NCI-H748 treated with DMSO at 0.1 percent for 48 hours (cell line): ENCODE measurements at places on chromosomes 4 and X.
A peak's percentile ranks its signal among the peaks of the same experiment; 100 is the strongest.

DNA sequence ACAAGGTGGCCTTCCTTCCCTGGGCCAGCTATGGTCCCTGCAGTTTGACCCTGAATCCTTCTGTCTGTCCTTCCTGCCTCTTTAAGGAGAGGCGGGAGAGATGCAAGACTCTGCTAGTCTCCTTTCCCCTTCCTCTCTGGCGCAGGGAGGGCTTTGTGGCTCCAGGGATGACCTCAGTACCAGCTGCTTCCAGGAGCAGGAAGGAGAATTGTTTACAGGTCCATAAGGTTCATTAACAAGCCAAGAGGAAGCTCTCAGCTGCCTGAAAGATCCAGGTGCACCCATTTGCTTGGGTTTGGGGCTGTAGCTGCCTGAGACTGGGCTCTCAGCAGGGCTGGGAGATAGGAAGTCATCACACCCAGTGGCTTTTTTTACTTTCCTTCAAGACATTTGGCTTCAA, 4.0 kb upstream of the FATE1 start:
- DNase-seq: no peak

- no peak for DNase-seq
Observed at GRCh38 chrX:78838709-78839108, 91.2 kb downstream of the LPAR4 start.

GRCh38 chrX:72020204-72020603, 109.6 kb downstream of the NHSL2 start:
- no peak for DNase-seq

- DNase-seq: no peak
Observed at GRCh38 chrX:103446665-103447302, 70.4 kb downstream of the BEX3 start.

DNA sequence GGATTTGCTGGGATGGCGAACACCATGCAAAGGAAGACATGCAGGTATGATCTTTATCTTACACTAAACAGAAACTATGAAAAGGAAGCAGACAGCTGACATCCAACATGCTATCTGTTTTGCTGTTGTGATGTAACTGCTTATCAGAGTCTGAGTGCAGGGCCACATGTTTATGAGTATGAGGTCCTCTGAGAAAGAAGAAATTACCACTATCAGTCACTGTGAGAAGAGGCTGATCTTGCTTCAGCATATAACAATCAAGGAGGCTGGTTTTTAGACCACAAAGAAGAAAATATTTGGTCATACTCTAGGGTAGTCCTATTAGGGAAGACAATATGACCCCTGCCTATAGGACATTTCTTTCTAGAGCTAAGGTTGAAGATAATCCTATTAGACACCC, 18.5 kb downstream of the CLGN start:
- no peak for DNase-seq

GRCh38 chr4:167274351-167274750, 40.1 kb upstream of the SPOCK3 start:
- no peak for DNase-seq

- DNase-seq: no peak
Observed at GRCh38 chr4:56388306-56388705, 1.0 kb upstream of the AASDH start.

DNA sequence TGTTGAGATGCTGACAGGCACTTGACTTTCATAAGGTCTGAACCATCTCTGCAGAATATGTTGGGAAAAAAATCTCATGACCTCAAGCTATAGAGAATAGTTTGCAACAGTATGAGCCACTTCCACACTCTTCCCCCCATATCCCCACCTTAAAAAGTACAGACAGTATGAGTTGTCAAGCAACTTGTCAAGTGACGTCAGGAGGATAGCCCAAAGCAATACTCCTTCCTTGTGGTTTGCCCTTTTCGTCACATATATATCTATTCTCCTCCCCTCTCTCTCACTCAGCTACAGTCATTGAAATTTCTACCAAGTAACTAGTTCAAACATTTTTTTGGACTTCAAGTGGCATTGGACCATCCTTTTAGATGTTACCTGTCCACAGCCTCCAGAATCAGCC, 67.7 kb downstream of the MCF2 start:
- DNase-seq: no peak

DNA sequence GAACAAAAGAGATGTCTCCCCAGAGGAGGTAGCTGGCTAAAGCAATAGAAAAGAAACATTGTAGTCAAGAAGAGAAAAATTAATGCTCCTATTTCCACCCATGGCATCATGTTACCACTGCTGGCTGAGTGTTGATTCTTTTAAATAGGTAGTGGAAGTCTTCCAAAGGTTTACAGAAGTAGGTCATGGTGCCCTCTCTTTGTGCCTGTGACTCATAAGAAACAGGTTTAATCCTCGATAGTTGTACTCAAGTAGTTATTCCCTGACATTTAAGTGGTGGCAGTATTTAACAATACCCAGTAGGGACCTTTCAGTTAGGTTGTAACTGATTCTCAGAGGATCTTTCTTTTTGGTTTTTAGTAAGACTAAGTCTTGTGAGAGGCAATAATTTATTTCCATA, 247.8 kb downstream of the TEX13A start:
- DNase-seq: no peak

- DNase-seq: no peak
Observed at GRCh38 chr4:40912460-40913184, 162.9 kb downstream of the NSUN7 start.

- DNase-seq: no peak
Observed at GRCh38 chr4:53199356-53199755, 166.5 kb downstream of the SCFD2 start.

DNA sequence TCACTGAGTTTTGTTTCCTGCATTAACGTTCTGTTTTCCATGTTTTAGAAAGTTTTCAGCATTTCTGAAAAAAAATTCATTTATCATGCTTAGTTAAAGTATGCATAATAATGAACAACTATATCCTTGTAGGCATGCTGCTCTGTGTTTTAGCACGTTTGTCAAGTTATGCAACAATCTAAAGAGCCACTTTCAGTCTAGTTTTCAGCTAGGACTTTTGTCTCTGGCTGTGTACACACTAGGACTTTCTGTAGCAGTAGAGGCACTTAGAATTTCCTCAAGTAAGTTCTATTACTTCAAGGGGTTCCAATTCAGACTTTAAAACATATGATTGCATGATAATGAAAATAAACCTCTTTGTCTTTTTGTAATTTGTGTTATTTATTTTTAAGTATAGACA, 12.4 kb downstream of the DCAF8L1 start:
- DNase-seq: no peak

DNA sequence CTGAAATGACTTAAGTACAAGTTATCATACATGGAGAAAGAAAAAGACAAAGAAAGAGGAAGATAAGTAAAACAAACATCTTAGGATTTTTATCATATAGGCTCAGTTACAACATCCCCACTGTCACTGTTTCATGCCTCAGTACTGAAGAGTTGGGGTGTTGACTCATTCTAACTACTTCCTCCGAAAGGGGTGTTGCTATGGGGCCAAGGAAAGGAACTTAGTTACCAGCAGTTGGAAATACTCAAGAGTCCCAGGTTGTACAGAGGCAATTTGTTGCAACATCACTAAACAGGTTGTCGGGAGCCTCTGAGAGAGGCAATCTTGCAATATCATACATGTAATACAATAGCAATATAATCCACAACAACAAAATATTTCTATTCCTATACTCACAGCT, 1264.7 kb downstream of the PCDH7 start:
- no peak for DNase-seq

DNA sequence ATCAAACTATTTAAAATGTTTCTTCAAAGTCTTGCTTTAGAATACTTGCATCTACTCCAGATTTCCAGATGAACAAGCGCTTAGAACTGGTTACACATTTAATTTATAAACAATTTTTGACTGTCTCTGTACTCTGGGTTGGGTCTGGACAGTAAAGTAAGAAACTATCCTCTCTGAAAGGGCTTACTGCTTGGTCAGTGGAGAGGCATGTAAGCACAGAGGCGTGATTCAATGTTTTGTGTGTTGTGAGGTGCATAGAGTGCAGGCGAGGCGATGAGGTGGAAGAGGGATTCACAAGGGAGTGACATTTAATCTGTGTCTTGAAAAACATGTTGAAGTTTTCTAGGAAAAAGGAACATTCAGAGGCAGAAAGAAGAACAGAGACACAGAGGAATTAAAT, 231.4 kb downstream of the VEGFC start:
- DNase-seq: no peak

DNA sequence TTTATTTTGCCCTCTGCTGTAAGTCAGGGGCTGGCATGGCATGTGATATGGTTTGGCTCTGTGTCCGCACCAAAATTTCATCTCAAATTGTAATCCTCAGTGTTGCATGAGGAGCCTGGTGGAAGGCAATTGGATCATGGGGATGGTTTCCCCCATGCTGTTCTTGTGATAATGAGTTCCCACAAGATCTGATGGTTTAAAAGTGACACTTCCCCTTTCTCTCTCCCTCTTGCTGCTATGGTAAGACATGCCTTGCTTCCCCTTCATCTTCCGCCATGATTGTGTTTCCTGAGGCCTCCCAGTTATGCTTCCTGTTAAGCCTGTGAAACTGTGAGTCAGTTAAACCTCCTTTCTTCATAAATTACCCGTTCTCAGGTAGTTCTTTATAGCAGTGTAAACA, 72.0 kb upstream of the MSX1 start:
- no peak for DNase-seq

GRCh38 chrX:37349221-37350033, at the start of gene PRRG1:
TSS of gene PRRG1 (plus strand) at chrX:37349364. CDS start at chrX:37406250, 56,886 bp downstream.
- peak; percentile 9 for DNase-seq

- no peak for DNase-seq
Observed at GRCh38 chrX:71504346-71504745, 28.6 kb upstream of the OGT start.

- DNase-seq: no peak
Observed at GRCh38 chr4:185512516-185512915, 22.8 kb downstream of the PDLIM3 start.

GRCh38 chr4:158521484-158522088, at the start of gene RXFP1:
TSS of gene RXFP1 (plus strand) at chr4:158521882. CDS start at chr4:158521977, 95 bp downstream.
- no peak for DNase-seq

GRCh38 chr4:184147858-184148737, 69.6 kb downstream of the ENPP6 start:
- no peak for DNase-seq

DNA sequence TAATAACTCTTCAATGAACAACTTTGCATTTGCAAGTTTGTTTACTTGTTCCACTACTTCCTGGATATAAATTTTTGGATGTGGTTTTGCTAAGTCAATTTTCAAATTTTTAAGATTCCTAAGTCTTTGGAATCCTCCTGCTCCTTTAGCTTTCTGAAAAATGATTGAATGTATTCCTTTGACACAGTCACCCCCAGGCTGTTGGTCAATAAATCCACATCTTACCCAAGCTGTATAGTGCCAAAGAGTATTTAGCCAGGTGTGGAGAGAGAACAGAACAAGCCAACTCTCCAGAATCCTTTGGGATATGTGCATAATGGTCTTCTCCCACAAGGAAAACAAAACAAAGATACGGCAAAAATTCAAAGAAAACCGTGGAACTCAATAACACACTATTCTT, 56.9 kb upstream of the INTU start:
- DNase-seq: no peak

GRCh38 chr4:39134683-39135306, 47.5 kb upstream of the WDR19 start:
- peak; percentile 51 for DNase-seq

- no peak for DNase-seq
Observed at GRCh38 chr4:71195924-71196323, 142.9 kb upstream of the SLC4A4 start.

DNA sequence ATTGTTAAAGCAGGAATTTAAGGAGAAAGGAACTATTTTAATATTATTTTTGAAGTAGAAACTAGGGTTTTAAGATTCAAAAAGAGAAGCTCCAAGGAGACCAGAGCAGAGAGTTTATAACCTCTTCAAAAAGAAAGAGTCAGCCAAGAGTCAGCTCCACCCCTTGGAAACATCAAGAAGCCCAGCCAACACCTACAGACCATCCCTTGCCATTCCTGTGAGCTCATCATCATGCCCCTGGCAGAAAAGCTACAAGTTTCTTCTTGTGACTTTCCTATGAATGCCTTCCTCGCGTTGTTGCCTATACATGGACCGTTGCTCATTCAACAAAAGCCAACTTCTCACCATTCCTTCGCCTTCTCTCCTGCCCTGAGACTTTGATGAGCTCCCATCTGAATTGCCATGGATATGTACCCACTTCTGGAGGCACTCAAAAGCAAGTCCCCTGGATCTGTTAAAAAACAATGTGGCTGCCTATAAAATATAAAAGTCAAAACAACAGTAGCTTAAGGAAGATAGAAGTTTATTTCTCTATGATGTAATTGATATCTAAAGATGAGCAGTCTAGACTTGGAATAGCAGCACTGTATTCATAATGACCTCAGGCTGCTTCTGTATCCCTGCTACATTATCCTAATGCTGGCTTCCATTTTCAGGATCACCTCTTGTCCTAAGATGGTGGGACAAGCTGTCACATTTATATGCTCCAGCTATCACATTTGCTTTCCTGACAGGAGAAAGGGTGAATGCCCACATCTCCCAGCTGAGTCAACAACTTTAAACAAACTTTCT, 20.3 kb downstream of the PLRG1 start:
- no peak for DNase-seq

- DNase-seq: no peak
Observed at GRCh38 chr4:185797018-185797417, 15.0 kb downstream of the SORBS2 start.

DNA sequence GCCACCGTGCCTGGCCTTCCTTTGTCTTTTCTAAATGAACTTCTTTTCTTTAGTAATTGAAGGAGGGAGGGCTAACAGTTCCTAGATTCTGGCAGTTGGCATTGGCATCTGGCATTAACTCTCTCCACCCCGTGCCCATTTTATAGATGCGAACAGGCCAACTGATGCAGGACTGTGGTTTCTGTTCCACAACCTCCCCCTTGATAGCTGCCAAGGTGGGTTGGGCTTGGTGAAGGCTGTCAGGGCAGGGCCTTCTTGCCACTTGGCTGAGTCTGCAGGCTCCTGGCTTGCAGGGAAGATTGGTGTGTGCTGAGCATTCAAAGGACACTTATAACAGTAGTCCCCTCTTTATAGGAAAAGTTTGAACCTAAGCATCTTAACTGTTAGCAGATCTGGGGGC, 4.3 kb downstream of the SOWAHD start:
- no peak for DNase-seq
